NB4 (cell line): ENCODE measurements at places on chromosomes 7 and 10.
A peak's percentile ranks its signal among the peaks of the same experiment; 100 is the strongest.

DNA sequence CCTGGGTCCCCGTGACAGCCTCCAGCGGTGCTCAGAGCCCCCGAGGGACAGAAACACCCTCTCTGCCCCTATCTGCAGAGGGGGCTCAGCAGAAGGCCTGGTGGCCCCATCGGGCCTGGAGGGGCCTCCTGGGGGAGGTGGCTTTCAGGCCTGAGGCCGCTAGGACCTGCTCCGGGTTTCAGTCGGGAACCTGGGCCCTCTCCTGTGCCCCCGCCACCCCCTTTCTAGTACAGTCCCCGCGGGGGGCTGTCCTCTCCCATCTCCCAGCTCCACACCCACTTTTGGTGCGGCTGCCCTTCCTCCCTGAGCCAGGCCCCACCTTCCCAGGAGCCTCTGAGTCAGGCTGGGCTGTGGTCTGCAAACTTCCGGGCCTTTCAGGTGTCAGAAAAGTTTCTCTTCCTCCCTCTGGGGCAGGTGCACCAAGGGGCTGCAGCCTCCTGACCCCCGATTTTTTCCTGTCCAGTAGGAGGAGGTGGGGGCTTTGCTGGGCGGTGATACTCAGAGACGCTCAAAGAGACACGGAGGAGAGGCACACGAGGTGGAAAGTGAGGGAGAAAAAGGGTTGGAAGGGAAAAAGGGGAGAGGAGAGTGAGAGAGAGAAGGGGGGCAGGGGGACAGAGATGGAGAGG lies 692 bp downstream of the CARD11 start:
- DNase-seq: no peak

- no peak for DNase-seq
These were observed 1190.4 kb downstream of the GATA3 start for GRCh38 chr10:9244864-9245263.

GRCh38 chr7:76386691-76387260 lies 22.7 kb downstream of the SSC4D start:
- DNase-seq: no peak

DNA sequence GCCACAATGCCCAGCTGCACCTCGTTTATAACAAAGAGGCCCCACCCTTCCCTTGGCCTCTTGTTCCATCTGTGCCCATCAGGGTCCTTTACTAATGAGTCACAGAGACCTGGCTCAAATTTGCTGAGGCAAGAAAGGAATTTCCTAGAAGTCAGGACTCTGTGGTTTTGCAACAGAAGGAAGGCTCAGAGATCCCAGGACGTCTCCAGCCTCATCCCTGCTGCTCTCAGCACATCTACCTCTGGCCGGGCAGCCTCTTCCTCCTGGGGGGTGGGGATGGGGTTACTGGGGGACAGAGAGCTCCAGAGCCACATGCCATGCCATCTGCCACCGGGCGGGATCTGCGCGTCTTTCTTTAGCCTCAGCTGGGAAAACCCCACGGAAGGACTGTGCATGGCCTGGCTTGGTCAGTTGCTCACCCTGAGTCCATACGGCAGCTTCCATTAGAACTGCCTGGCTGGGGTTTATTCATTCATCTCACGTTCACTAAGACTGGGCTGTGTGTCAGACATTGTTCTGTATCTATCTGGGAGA lies 41.9 kb upstream of the PSMG3 start:
- DNase-seq: no peak

- DNase-seq: no peak
These were observed 53.9 kb upstream of the IL6 start for GRCh38 chr7:22672846-22673680.

DNA sequence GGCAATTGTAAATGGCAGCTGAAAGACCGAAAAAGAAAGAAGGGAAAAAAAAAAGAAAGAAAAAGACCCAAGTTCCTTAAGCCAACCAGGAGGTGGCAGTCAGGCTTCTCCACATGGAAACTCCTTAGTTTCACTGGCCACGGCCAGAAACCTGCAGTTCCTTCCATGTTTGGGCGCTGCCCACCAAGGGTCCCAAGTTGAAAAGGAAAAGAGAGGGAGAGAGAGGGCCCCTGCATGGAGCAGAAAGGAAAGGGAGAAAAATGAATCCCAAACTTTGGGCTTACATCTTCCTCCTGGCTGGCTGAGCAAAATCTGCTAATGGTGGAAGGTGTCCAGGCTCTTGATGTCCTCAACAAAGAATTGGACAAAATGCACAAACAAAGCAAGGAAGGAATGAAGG lies 31.8 kb upstream of the ABCA13 start:
- DNase-seq: peak; percentile 12

- peak; percentile 84 for DNase-seq
These were observed at the start of gene AKR1B15 for GRCh38 chr7:134548877-134549276. Gene AKR1B15, plus strand, starts transcription at chr7:134549110. Its CDS starts 15,510 bp downstream, at chr7:134564620.

GRCh38 chr7:25947669-25948516 lies 204.1 kb upstream of the NFE2L3 start:
- DNase-seq: no peak

DNA sequence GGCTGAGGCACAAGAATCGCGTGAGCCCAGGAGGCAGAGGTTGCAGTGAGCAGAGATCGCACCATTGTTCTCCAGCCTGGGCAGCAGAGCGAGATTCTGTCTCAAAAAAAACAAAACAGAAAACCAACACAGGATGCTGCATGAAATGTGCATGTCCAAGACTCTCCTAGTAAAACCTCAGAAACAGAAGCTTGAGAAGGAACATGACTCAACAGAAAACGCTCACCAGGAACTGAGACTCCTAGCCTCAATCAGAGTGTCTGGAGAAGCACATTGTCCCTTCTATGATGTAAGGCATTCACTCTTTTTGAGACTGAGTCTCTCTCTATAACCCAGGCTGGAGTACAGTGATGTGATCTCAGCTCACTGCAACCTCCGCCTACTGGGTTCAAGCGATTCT lies 168.3 kb downstream of the MYOF start:
- peak; percentile 43 for DNase-seq

DNA sequence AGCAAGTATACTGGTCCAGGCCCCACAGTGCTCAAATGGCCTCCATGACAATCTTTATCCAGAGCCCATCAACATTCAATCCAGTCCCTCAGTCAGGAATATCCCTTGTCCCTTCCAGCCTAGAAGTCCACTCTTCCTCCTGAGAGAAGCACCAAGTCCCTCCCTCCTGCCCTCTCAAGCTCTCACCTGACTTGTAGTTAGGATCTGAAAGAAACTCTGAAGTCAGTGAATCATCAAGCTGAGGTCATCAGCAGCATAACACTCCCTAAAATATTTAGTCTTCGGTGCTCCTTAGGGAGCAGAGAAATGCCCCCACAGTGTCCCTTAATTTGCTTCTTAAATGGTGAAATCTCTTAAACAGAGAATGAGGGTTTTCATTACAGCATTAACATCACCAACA lies 31.0 kb downstream of the GRM8 start:
- DNase-seq: no peak

- no peak for DNase-seq
These were observed 278.3 kb downstream of the HGF start for GRCh38 chr7:81491573-81491972.
